ENCODE measurements at places on chromosomes 12 and 14.

DNA sequence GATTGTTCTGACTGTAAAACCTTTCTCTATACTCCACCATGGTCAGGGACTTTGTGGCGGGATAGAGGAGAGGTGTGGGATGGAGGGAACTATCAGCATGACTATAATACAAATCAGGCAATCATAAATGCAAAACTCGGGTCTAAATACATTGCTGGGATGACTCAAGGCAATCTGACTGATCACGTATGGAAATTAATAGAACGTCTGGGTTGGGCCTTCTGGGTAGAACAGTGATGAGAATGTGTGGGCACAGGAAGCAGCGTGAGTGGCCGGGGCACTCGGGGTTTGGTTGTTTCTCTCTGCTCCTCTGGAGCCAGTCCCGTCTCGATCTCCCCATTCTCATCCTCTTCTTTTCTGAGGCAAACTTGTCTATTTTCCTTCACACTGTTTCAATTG is 485.8 kb downstream of the VRK1 start:
- no peak for DNase-seq

DNA sequence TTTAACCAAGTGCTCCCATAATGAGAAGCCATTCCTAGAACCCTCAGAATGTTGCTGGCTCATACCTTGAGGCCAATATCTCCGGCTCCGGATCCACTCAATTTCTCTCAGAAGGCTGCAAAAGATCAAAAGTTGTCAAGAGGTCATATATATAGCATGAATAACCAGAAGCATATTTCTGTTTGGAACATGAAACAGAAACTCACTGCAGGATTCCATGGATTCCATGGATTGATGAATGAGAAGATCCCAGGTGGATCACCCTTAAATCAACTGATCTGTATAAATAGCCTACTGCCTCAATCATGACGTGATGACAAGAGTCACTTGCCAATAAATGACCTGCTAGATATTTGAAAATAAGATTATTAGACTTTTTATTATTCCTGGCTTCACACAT is 3.3 kb upstream of the NT5DC3 start:
- DNase-seq = no peak

DNA sequence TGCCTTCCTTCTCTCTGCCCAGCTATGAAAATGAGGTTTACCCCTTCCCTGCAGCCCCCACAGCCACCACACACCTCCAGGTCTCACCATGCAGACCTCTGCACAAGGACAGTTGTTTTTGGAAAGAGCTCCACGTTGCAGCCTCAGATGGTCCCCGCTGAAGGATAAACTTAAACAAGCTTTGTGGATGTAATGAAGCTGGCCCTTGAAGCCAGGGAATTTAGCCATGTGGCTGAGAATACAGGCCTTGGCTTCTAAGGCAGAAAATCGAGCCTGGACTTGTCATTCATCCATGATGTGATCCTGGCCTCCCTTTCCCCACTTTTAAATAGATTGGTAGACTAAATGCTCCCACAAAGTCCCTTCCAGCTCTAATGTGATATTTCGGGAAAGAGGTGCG is 79.4 kb downstream of the TBX3 start:
- no peak for DNase-seq

GRCh38 chr12:33115716-33116115 is 219.1 kb upstream of the PKP2 start:
- DNase-seq = no peak

Measured in CD4-positive, alpha-beta T cell treated with Interleukin-4 for 4 hours (primary cell).